NCI-H460 (cell line): ENCODE measurements at places on chromosomes 11 and 22.

DNA sequence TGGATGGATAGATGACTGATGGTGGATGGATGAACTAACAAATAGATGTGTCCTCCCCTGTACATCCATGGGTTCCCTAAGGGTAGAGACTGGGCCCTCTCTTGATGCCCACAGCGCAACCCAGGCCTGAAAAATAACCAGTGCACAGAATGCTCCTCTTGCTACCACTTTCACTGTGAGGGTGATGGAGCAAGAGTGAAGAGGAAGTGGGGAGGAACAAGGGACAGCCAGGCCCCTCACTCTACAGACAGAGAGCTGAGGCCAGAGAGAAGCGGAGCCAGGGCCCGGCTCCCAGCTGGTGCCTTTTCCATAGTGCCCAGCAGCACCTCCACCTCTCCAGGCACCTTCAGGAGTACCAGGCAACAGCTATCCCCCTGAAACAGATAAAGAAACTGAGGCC, 67.7 kb downstream of the THAP12 start:
- no peak for DNase-seq

DNA sequence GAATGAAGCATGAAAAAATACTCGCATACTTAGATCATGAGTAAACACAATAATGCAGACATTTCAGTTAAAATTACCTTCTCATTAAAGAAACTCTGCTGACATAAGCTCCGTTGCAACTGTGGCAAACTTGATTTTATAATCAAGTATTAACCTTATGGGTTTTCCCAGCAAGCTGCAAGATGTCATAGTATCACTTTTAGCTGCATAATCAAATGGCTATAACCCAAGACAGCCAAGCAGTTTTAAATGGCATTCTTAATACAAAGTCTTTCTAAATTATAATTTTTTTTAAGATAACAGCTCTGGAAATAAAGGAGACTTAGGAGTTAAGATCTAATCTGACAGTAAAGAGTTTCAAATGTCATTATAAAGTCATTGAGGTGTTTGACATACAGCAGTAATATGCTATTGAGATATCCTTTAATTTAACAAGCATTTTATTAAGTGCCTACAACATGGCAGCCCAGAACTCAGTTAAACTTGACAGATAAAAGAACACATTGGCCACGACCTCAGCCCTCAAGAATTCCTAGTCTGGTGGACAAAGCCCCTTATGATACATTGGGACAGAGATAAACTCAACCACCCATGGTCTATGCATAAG, 163.1 kb upstream of the FAT3 start:
- DNase-seq: no peak

GRCh38 chr22:39144101-39144767, 8.2 kb downstream of the CBX7 start:
- no peak for DNase-seq

DNA sequence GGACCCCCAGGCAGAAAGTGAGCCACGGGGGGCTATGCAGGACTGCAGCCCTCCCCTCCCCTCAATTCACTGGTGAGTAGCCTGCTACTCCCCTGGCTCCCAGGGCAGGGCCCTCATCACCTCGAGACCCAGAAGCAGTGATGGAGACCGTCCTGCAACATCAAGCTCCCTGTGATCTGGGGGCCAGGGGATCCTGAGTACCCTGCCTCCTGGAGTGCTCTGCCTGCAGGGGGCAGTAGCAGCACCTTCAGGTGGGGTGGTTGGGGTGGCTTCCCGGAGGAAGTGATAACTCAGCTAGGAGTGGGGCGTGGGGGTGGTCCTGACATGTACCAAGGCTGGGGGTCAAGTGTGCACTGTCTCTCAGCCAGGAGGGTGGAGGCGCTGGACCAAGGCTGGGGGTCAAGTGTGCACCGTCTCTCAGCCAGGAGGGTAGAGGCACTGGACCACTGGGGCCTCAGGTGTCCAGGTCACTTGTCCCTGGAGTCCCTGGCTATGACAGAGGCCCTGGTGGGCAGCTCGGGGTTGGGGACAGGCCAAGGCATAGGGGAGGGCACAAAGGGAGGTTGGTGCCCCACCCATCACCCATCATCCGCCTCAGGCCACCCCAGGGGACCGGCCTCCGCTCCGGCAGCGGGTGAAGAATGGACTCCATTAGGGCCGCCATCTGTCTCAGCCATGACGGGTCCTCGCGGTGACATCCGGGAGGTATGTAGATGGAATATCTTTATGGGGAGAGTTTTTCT, 9.4 kb downstream of the RTN4R start:
- no peak for DNase-seq

- DNase-seq: no peak
Observed at GRCh38 chr22:19694696-19695095, 19.6 kb upstream of the SEPTIN5 start.

DNA sequence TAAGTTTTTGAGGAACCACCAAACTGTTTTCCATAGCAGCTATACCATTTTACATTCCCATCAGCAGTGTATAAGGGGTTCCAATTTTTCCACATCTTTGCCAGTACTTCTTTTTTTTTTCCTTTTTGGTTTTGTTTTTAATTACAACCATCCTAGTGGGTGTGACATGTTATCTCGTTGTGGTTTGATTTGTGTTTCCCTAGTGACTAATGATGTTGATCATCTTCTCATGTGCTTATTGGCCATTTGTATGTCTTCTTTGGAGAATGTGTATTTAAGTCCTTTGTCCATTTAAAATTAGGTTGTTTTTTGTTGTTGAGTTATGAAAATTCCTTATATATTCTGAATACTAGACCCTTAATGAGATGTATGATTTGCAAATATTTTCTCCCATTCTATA, 59.3 kb downstream of the STIM1 start:
- no peak for DNase-seq

DNA sequence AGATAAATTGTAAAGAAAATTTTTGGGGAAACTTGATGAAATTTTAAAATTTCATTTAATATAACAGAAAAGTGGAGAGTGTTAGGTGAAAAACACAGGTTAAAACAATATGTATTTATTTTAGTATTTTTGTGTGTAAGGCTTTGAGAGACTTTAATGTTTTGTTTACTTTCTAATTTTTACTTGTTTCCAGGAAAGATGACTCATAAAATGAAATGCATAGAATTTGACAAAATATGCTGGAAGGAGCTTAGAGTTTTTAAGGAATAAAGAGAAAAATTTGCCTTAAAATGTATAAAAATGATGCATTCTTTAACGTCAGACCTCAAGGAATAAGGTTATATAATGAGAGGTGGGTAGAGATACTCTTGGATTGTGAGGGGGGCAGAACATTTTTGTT, 1205.1 kb upstream of the CNTN5 start:
- DNase-seq: no peak

DNA sequence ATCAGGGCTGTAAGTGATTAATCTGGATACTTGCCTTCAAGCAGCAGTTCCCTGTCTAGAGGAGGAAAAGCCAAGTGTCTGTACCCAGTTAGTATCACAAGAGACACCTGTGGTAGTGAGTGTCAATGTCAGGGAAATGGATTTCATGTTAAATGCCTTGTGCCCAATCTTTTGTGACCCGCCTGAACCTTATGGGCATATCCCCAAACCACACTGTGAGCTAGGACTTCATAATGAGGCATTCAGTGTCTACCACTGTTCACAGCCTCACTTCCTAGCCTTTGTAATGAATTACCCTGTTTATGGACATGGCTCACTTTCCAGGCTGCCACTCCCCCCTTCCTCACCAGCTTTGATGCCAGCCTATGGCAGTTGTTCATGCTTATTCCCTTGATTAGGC, 125.1 kb downstream of the TRIM44 start:
- no peak for DNase-seq

DNA sequence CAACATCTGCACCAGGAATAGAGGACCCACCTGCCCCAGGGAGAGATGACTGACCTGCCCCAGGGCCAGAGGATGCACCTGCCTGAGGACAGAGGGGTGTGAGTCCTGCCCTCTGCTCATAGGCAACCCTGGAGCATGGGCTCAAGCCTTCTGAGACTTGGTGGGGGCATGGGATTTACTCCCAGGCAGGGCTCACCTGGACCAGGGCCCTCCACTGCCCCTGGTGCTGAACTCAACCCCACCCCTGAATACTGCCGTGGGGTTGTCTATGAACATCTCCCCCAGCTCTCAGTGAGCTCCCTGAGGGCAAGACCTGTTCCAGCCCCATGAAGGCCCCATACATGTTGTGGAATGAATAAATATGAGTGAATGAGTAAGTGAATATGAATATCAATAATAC, 33.8 kb upstream of the MUC5AC start:
- DNase-seq: no peak

DNA sequence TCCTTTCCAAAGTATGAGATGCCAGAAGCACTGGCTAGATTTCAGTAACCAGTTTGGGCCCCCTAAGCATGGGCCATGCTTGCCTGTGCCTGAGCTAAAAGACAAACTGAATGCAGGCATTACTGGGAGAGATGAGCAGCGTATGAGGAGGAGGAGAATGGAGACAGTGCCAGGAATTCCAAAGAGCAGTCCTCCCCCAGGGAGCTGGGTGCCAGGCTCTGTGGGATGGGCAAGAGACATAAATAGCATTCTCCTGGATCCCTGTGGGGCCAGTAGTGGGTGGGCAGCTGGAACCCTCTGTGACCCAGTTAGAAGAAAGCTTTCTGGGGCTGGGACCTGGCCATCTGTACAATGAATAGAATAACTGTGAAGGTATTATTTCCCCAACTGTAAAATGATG, 235.6 kb downstream of the KCNA4 start:
- DNase-seq: no peak

- no peak for DNase-seq
Observed at GRCh38 chr22:46744581-46744980, 6.5 kb upstream of the CERK start.

- no peak for DNase-seq
Observed at GRCh38 chr11:23509023-23509422, 648.7 kb upstream of the CCDC179 start.

DNA sequence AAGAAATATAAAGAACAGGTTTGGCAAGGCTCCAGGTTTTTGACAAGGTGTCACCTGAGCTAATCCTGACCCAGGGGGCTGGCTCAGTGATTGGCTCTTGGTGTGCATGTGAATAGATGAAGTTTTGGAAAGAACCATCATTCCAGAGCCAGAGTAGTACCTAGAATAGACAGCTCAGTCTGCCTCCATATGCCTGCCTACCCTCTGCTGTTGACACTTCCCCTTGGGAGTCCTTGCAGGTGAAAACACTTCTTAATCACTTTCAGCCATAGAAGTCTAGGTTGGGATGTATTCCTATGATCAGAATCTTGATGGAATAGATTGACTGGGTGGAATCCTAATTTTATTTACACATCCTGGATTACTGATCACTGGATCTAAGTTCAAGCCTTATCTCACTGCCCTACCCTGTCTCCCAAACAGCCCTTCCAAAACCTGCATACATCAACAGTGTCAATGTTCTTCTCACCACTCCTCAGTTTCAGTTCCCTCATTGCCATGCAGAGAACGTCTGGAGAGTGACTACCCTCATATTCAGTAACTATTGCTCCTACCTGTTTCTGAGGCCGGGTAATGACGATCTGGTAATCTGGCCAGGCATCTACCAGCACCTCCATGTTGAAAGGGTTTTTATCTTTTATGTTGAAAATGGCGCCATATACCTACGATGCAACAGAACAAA, 6.7 kb downstream of the GLYATL2 start:
- no peak for DNase-seq

DNA sequence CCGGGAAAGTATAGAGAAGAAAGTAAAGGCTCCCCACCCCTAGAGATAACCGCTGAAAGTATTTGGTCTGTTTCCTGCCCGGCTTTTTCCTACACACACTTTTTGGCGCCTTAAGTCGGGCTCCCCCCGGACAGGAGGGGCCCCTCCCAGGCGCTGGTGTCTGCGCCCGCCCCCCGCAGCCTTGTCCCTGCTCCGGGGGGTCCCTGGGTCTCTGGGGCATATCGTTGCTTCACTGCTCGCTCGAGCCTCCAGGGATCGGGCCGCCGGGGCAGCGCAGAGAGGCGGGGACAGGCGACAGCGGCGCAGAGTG, 928 bp upstream of the CRACR2B start:
- DNase-seq: no peak

- no peak for DNase-seq
Observed at GRCh38 chr11:75478783-75479596, 46.0 kb upstream of the KLHL35 start.

GRCh38 chr11:101215069-101215468, 85.5 kb upstream of the PGR start:
- DNase-seq: no peak

DNA sequence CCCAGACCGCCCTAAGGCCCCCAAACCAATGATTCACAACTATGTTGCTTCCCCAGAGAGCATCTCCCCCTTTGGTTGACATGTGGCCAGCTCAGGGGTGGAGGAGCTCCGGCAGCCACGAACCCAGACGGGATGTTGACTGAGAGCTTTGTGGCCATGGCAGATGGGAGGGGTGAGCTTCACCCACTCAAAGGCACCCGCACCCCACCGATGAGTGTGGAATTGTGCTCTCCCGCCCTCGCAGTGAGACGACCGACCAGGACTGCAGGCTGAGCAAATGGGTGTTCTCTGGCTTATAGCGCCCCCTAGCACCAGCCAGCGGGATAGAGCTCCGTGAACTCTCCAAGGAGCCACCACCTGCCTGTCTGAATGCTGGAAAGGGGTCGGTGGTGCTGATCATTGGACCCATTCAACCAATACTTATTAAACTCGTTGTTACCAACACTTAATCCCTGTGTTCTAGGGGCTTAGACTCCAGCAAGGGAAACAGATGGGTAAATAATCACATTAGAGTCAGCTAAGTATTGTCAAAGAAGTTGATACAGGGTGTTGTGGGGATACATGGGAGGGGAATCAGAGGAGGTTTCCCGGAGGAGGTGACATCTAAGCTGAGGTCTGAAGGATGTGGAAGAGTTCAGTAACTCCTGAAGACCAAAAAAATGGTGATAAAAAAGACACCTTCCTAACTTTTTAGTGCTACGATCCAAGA, 4.5 kb upstream of the TIMP3 start:
- peak; percentile 2 for DNase-seq

- DNase-seq: no peak
Observed at GRCh38 chr22:22937894-22938480, 50.4 kb downstream of the IGLL5 start.
